ENCODE measurements at places on chromosomes 4 and X.

DNA sequence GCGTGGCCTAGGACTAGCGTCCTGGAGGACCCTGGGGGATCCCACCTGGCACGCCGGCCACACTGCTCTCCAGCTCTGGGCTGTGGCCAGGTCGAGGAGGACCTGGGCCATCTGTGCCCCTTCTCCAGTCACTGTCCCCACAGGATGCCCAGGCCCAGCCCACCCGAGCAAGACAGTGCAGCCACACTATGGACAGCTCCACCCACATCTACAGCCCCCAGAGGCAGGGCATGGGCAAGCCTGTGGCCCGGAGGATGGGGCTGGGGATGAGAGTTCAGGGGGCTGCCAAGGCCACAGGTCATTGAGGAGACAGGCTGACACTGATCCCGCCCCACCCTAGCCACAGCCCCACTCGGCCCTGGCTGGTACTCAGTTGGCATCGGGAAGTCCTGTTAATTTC lies 30.3 kb downstream of the FAM53A start:
- DNase-seq: no peak

DNA sequence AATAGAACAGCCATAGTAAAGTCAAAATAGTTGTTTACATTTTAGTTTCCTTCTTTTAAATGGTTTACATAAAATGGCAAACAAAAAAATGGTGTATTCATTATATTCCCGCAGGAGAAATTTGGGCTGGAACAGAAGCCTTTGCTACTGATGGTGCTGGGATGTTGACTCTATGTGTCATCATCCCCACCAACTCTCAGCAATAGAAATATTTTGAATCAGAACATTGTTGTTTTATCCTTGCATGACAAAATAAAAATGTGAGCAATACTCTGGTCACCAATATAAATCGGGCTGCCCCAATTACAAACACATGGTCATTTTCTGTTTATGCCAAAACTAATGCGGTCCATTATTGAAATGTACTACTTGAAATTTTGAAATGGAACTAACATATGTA lies 1131.6 kb upstream of the PCDH7 start:
- no peak for DNase-seq

DNA sequence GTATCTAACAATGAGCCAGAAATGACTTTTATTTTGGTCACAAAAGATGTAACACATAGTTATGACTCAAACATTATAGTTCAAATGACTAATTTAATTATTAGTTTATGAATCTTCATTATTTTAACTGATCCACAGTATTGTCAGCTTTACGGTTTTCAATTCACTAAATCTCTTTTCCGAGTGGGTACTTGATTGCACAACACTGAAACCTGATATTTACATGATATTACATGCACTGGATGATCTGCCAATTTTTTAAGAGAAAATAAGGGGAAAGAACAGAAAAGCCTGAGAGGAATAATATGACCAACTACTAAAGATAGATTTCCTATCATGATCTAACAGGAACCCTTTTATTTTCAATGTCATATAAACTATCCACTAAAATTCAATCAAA lies 1446.0 kb downstream of the FSTL5 start:
- no peak for DNase-seq

DNA sequence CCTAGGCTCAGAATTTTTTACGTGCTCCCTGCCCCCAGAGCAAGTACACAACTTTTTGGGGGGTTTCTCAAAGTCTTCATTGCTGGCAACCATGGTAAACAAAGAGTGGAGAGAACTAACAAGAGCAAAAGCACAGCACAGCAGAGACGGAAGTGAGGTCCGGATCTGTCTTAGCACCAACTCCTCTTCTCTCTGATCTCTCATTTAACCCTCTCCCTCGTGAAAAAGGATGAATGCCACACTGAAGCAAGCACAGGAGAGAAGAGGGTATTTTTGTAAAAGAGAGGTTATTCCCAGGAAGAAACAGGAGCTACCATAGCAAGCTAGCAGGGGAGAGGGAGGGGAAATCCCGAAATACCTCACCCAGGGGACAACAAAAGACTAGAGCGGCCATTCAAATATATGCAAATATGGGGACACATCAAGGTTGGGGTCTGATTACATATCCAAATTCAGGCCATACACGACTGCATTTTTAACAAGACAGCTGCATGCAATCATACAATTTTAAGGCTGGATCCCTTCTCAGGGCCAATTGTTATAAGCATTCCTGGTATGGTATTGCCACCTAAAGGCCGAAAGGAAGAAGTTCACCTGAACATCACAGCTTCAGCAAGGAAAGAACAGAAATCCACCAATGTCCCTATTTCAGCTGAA lies 46.6 kb downstream of the CD40LG start:
- peak; percentile 14 for DNase-seq

DNA sequence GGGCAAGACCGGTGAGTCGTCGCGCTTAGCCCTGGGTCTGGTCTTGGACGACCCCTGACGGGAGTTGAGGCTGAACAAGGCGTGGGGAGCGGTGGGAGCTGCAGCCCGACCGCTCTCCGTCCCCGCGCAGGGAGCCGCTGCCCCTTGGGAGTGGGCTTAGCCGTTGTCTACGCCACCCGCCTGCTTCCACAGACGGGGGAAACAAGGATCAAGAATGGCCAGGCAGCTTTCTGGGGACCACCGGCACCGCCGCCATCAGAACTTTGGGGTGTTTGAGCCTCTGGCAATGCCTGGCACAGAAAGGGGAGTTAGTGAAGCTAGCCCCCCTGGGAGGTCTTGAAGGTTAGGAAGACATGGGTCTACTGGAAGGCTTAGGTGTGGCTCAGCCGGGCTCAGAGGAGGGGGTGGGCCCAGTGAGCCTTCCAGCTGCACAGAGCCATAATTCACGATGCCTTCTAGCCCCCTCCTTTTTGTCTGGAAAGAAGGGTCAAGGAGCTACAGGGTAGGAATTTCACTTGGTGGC lies 583 bp downstream of the RASL11B start:
- no peak for DNase-seq

- no peak for DNase-seq
Observed at GRCh38 chr4:32002037-32002747, 1282.0 kb downstream of the PCDH7 start.

DNA sequence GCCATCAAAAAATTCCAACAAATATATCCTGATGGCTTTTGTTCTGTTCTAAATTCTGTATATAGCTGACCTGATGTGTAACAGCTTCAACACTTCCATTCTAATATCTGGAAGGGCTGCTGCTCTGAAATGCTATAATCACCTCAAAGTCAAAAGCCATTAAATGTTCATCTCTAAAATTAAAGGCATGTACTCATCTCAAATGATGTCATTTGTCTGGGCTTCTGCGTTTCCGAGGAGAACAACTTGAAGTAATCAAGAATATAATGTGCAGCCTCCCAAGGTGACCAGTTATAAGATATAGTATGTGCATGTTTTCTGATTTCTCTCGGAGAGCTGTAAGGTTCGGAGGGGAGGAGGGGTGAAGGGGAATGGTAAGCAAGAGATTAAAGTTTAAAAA lies 237.6 kb downstream of the SCFD2 start:
- no peak for DNase-seq

- DNase-seq: no peak
Observed at GRCh38 chrX:143536176-143536575, 18.9 kb upstream of the SPANXN3 start.

GRCh38 chr4:16294455-16294854 lies 68.2 kb upstream of the TAPT1 start:
- no peak for DNase-seq

DNA sequence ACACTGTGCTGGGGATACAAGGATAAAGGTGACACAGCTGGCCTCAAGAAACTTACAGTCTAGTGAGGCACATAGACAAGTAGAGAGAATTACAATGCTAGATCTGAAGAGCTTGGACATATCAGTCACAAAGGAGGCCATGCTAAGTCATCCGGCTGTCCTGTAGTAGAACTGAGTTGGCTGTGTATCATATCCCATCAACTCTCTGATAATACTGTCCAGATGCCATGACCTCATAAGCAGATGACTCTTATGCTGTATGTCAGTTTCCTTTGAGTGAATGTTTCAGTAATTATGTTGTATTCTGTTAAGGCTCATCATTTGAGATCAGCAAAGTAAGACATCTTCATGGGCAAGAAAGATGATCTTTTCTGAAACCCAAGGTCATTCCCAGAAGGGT lies 442.9 kb downstream of the MID1IP1 start:
- DNase-seq: no peak

All from right renal pelvis (tissue), 4 donors.